Kidney glomerular epithelial cell (primary cell): ENCODE measurements at places on chromosomes 13 and 19.

GRCh38 chr13:100306434-100306999 is 217.6 kb downstream of the PCCA start:
- no peak for DNase-seq

DNA sequence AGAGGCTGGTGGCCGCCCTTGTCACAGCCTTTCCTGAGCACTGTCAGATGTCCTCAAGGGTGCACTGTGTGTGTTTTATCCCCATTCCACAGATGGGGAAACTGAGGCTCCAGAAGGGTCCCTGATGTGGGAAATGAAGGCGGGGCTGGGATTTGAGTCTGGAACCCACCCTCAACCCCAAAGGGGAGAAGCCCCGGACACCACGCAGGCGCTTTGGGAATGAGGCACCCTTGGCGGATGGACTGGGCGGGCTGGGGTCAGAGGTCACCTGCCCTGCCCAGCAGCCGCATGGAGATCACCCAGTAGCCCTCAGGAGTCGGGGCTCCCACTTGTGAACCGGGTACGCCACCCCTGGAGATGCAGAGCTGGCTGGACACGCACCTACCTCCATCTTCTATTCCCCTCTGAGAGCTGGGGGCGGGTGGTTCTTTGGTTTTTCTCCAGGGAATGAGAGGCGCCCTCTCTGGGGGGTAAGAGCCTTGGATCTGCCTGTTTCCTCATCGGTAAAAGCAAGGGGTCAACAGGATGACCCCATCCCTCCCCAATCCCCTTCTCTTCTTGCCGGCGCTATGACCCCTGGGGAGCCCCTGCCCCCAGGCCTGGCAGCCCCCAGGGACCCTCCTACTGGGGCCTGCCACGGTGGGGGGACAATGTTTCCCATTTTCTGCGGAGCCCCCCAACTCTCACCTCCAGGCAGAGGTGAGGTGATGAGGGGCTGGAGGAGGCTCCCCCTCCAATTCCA is 8.3 kb upstream of the ONECUT3 start:
- no peak for DNase-seq

DNA sequence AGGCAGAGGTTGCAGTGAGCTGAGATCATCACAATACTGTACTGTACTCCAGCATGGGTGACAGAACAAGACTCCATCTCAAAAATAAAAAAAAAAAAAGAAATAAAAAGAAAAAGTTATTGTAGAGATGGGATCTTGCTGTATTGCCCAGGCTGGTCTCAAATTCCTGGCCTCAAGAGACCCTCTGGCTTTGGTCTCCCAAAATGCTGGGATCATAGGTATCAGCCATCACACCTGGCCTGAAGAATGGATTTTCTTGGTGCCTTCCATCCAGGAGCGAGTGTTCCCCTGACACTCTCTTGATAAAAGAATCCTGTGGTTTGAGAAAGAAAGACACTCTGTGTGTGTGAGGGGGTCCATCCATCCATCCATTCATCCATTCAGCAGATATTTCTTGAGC is 4.7 kb downstream of the OLFM2 start:
- DNase-seq, result no peak

- peak; percentile 38 for DNase-seq
These were observed 839 bp downstream of the MPHOSPH8 start for GRCh38 chr13:19634256-19634740.

DNA sequence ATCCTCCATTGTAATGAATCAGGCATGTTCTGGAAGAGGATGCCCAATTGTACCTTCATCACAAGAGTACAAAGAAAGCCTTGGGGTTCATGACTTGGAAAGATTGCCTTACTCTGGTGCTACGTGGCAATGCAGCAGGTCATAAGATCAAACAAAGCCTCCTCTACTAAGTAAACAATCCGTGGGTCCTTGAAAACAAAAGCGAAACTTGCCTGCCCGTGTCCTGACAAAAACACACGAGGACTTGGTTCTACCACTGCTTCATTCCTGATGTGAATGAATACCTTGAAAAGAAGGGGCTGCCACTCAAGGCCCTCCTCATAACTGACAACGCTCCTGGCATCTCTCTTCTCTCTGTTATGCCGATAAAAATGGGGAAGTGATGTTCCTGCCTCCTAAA is 18.9 kb downstream of the ZNF563 start:
- DNase-seq, result no peak

- DNase-seq, result no peak
These were observed 32.3 kb upstream of the MATK start for GRCh38 chr19:3818466-3818865.

DNA sequence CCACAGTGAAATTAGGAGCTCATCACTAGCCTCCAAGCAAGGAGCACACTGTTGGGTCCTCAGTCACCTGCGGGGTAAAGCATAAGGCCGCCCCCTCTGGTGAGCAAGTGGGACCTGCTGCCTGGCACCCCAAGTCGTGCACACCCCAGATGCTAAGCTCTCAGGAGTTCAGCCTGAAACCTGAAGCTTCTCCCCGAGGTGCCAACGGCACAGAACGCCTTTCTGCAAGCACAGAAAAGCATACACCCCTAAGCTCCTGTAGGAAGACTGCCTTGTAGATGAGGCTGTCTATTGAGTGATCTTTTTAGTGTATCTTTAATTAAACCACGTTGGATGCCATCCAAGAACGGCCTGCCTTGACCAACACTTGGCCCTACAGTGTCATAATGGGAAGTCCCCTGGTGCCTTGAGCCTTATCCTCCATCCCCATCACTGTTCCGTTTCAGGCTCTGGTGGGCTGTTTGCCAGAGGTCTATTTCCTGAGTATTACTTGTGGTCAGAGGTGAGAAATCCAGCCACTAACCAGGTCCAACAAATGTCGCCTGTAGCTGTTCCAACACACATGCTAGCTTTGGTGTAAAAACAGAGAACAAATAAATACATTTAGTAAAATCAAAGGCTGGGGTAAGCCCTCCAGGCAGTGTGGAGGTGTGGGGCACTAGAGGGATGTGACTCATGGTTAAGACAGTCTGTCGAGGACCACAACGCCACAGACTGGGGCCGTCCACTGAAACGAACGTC is 44.8 kb downstream of the C13orf42 start:
- no peak for DNase-seq

- no peak for DNase-seq
These were observed 38.9 kb downstream of the TMED1 start for GRCh38 chr19:10797078-10797477.

- DNase-seq, result no peak
These were observed 97.5 kb downstream of the RAB20 start for GRCh38 chr13:110463871-110464510.

GRCh38 chr19:12745166-12745897 is 6.3 kb upstream of the BEST2 start:
- no peak for DNase-seq

GRCh38 chr13:77535448-77535847 is at the start of gene SCEL:
SCEL (plus strand) TSS chr13:77535706; CDS start chr13:77555876, 20,170 bp downstream.
- peak; percentile 74 for DNase-seq

DNA sequence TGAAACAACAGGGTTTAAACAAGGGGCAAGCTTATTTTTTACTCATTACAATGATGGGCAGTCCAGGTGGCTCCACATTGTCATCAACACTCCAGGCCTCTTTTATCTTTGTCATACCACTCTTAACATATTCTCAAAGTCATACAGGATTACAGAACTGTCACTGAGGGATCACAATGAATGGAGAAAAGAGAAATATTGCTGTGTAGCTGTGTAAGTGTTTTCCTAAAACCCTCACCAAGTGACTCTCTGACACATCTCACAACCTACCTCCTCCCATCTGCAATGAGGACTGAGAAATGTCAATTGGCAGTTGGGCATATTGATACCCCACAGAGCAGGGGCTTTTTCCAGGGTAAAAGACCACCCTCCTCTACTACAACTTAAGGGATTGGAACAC is 562.1 kb downstream of the TBC1D4 start:
- no peak for DNase-seq

DNA sequence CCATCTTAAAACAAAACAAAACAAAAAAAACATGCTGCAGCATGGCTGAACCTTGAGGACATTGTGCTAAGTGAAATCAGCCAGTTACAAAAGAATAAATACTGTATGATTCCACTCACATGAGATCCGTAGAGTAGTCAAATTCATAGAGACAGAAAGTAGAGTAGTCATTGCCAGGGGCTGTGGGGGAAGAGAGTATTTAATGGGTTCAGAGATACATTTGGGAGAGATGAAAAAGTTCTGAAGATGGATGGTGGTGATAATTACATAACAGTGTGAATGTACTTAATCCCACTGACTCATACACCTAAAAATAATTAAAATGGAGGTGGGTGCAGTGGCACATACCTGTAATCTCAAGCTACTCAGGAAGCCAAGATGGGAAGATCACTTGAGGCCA is 72.0 kb upstream of the C1QTNF9 start:
- no peak for DNase-seq

- no peak for DNase-seq
These were observed 12.4 kb downstream of the TTC9B start for GRCh38 chr19:40205760-40206159.

- no peak for DNase-seq
These were observed 734.3 kb upstream of the MIR17HG start for GRCh38 chr13:90613076-90613795.

DNA sequence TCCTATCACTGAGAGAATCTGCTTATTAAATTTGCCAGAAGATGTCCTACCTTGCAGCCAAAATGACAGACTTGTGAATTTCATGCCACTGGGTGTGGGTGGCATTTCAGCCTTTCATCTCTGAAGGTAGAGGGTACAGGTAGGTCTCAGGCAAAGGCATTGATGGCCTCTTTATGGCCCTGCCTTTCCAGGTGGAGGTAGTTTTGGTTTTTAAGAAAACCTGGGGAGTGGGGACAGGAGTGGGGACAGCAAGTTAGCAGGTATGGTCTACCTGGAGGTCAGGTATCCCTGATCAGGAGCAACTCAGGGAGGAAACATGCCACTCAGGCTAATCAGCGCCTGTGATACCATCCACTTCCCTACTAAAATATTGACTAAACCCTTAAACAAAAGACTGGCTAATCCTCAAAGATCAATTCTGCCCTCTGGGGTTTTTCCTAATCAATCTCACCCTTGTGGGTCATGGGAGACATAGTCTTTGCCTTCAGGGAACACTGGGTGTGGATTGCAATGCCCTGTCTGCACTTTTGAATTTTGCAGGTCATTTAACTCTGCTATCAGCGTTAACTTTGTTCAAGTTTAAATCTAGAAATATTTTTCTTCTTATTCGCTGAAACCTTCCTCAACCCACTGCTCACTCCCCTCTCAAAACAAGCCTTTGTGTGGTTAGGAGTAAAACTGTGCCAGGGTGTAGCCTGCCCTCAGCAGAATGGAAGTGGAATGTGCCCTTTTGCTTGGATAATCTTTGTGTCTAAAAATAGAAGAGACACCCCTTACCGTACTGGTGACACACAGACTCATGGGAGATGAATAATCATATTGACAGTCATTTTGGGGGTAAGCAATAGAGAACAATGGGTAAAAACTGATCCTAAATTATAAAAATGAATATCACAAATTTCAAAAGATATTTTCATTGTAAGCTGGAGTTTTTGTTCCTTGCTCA is 233.7 kb downstream of the COG6 start:
- peak; percentile 10 for DNase-seq

GRCh38 chr13:68676513-68677115 is 1431.0 kb upstream of the ATXN8OS start:
- DNase-seq, result no peak

DNA sequence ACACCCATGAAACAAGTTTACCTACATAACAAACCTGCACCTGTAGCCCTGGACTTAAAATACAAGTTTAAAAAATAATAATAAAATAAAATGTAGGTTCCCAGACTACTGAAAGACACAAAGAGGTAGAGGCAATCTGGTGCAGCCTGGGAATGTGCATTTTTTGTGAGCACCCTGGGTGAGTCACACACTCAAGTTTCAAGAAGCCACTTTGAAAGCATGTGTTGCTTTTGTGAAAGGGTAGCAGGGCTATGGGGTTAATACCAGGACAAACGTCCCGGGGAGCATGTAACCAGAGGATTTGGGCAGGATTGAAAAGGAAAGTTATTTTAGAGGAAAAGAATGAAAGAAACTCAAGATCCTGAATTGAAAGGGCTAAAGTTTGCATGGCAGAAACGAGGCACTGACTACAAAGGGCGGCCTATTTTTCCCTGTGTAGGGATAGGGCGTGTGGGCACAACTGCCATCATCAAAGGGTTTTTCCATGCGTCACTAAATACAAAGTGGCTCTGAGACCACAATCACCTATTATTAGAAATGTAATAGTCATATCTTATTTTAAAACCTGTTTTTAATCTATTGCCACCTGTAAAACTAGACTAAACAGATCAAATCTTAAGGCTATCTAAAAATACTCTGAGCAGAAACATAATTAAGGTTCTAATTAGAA is 314.9 kb downstream of the COG6 start:
- no peak for DNase-seq

DNA sequence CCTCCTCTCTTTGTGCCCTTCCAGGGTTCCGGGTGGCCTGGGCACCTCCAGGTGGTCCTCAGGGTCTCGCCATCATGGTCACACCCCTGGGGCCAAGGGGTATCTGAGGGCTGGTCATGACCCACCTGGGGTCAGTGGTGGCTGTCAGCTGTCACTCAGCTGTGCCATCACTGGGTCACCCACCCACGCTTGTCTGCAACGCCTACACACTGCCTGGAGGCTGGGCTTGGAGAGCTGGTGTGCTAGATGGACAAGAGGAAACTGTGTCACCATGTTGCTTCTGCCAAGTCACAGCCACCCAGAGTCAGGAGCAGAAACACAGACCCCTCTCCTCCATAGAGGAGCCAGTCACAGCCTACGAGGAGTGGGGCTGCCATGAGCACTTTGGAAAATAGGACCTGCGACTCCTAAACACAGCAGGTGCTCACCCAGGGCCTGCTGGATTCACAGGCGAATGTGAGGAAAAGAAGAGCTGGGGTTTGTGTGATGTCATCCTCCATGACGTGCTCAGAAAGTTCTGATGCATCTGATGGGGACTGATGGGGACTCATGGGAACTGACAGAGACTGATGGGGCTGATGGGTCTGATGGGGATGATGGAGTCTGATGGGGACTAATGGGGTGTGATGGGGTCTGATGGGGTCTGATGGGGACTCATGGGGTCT is 10.7 kb upstream of the GRTP1 start:
- no peak for DNase-seq

- DNase-seq, result no peak
These were observed 16.2 kb upstream of the TNFRSF19 start for GRCh38 chr13:23554000-23554399.

- no peak for DNase-seq
These were observed 441.1 kb upstream of the HTR2A start for GRCh38 chr13:47337781-47338507.

DNA sequence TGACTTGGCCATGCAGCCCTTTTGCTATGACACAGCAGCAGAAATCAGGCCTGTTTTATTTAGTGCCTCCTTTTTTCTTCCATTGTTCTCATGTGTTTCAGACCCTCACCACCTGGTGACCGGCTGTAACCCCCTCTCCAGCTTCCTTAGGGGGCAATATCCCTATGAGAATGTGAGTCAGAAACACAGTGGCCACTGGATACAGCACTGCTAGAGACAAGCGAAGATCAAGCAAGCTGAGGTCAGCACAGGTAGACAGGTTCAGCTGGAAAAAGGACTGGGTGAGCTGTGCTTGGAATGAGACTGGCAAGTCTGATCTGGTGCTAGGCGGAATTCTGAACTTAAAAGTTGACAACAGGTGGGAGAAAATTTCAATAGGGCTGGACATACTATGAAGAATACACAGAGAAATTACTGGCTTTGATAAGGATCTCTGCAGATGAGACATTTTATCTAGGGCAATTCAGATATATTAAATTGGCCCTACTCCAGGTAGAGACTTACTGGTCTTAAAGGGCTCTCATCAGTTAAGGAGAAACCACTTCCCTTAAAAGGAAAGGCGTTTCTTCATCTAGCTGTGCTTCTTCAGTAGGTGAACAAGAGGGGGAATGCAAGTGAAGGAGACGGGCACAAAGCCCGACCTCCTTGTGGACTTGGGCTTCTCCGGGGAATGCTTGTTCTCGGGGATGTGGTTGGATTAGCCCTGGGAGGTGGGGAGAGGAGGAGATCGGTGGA is 83.3 kb downstream of the ERCC5 start:
- no peak for DNase-seq
